NCI-H82 (cell line): ENCODE measurements at places on chromosomes 1 and 21.

- peak; percentile 25 for DNase-seq
These were observed 2.5 kb upstream of the STUM start for GRCh38 chr1:226545836-226546596.

DNA sequence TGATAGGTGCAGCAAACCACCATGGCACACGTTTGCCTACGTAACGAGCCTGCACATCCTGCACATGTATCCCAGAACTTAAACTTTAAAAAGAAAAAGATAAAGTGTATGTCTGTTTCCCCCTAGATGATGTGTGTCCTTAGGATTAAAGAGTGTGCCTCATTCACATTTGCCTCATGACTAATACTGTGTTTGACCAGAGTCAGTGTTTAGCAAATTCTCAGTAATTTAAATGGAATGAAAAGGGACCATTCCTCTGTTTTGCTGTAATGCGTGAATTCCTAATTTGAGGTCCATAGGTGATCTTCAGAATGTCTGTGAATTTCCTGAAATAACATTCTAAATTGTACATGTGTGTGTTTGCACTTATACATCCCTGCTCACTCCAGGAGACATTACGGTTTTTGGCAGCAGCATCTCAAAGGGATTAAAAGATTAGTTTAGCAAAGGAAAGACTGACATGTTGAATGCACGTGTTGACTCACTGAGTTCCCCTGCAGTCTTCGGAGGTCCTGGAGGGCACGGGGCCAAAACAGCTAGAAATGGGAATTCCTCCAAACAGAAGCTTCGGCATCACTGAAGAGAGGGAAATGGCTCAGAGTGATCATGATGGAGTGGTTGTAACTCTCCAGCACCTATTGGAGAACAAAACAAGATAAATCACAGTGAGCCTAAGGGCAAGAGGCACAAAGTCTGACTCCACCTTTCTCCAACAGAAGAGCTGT is 19.1 kb upstream of the SLC35F3 start:
- peak; percentile 83 for DNase-seq

- DNase-seq = no peak
These were observed 22.6 kb downstream of the TNNT2 start for GRCh38 chr1:201354901-201355295.

- DNase-seq = no peak
These were observed 17.4 kb downstream of the BMP8A start for GRCh38 chr1:39508857-39509305.

- DNase-seq = no peak
These were observed 6.8 kb upstream of the SLAMF9 start for GRCh38 chr1:159960721-159961381.

DNA sequence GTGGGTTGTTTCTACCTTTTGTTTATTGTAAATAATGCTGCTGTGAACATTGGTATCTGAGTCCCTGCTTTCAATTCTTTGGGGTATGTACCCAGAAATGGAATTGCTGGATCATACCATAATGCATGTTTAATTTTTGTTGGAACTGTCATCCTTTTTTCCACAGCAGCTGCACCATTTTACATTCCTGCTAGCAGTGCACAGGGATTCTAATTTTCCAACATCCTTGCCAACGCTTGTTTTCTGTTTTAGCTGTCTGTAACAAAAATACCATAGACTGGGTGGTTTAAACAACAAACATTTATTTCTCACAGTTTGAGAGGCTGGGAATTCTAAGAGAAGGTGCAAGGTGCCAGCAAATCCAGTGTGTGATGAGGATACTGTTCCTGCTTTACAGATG is 65.1 kb downstream of the RAVER2 start:
- DNase-seq = no peak

DNA sequence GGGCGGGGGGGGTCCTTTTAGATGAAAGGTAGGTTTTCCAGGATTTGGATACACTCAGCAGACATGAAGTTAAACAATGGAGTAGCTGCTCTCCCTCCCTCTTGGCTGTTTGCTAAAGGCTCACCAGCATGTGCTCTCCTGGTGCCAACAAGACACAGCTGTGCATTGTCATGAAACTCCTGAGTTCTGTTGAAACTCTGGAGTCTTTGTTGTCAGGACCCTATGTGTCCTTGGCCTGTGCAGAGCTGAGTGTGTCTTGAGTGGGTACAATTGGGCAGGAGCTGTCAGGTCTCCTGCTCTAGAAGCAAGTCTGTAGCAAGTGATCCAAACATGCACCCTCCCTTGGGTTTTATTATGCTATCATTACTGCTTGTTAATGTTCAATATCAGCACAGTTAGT is 12.7 kb downstream of the TBX19 start:
- DNase-seq = no peak
